Activated T-helper 2 cell treated with anti-CD3 and anti-CD28 coated beads, Interferon-gamma antibody, Interleukin-2, Interleukin-4, amounts not matched to agents 10 μg/mL and 5 μg/mL and 100 μg/mL, durations not matched to agents 14 hours and 24 hours and 36 hours (primary cell): ENCODE measurements at places on chromosomes 3 and 15.
A peak's percentile ranks its signal among the peaks of the same experiment; 100 is the strongest.

DNA sequence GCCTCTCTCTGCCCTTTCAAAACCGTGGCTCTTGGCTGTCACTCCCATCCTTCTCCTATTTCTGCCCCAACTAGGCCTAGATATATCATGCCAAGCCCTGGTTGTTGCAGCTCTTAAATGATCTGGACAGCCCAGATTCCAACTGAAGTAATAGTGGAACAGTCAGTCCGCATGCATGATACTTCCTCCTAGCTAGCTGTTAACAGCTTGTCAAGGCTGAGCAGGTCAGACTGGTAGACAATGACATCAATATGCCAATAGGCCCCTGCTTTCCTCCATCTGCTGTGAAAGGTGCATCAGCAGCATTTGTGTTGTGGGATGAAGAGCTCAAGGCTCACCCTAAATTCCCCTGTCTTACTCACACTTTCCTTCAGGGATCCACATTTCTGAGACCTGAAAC is 527.7 kb upstream of the TGFBR2 start:
- no peak for DNase-seq

GRCh38 chr15:30650012-30650929 is 24.3 kb downstream of the ARHGAP11B start:
- no peak for DNase-seq

DNA sequence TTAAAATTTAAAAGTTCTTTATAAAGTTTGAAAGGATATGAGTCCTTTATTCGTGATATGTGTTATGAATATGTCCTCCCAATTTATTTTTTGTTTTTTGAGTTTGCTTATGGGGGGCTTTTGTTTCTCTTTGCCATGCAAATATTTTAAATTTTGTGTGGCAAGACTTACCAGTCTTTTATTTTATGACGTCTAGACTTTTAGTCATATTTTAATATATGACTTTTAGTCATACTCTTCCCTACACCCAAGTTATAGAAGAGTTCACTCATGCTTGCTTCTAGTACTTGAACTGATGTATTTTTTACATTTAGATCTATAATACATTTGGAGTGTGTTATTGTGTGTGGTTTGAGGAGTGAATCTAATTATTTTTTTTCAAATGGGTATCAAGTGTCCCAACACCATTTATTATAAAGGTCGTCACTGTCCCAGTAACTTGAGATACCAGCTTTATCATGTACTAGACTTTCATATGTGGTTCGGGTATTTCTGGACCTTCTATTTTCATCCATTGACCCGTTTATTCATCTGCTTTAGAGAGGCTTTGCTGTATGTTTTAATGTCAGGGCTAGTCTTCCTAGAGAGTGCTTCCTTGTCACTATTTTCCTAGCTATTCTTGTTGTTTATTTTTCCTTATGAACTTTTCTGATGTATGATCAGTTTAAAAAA is 755 bp downstream of the PARP15 start:
- DNase-seq, result no peak

DNA sequence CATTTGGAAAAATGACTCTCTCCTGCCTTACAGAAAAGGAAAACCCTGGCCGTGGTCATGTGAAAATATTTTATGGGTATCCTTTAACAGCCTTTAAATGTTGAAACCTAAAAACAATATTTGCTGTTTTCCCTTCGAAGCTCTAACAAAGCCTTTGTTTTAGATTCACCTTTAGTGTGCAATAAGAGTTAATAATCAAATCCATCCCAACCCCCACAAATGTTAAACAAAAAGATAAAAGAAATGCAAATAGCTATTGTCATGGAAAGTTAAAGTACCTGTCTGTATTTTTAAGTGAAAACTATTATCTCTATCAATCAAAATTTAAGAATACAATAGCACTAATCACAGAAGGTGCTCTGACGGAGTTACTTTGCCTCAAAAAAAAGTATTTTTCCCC is 279.3 kb downstream of the FOXP1 start:
- DNase-seq, result no peak

GRCh38 chr15:90082140-90082715 is 20.0 kb downstream of the IDH2 start:
- no peak for DNase-seq

DNA sequence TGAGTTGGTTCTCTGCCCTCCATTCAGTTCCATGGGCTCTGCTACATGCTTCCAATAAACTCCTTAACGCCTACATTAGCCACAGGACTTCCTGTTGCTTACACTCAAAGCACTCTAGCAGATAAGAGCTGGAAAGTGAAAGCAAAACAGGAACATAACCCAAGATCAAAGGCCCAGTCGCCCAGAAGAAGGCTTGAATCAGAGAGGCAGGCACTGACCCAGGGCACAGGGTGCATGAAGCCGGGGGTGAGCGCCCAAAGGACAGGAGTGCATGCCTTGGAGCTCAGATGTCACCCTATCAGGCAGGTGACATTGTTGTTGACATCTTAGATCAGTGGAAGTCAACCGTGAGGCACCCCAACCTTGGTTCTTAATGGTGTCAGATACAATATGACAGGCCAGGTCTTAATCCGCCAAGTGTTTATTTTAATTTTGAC is 235.1 kb downstream of the UACA start:
- DNase-seq, result peak; percentile 70

DNA sequence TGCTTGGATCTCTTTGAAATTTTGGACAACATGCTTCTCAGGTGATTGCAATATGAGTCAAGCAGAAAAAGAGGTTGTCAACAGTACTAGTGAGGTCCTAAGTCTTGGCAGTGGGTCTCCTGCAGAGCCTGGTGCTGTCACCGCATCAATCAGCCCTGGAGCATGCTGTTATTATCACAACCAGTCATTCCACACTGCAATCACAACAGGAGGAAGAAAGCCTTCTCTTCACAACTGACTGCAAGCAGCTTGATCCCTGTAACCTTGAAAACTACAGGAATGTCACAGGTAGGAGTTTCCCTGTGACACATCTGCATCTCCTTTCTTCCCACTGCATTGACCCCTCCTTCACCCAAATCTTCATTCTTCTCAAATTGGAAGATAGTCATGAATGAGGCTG is 451.1 kb upstream of the ATP11B start:
- DNase-seq, result no peak

DNA sequence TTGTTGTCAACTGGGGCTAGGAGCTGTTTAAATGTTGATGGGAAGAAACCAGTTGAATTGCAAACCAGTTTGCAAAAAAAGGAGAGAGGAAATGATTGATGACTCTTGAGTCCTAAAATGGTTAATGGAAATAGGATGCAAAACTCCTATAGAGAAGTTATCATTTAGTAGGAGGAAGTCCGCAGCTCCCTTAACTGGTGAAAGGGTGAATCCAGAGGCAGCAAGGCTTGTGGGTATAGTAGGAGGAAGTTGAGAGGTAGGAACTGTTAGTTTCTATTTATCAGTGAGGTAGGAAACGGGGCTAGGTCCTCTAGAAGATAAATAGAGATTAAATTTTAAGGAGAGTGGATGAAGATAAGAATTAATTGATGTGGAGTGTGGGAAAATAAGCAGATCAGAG is 15.4 kb downstream of the IREB2 start:
- DNase-seq, result no peak

GRCh38 chr3:52645549-52645948 is 40.2 kb downstream of the PBRM1 start:
- no peak for DNase-seq
